ENCODE measurements at places on chromosomes 11 and 22.

- no peak for DNase-seq
These were observed 48.8 kb downstream of the NAT10 start for GRCh38 chr11:34154059-34154875.

GRCh38 chr11:92050305-92050704, 174.3 kb upstream of the FAT3 start:
- DNase-seq: no peak

- peak; percentile 60 for DNase-seq
These were observed 16.3 kb upstream of the CYP2R1 start for GRCh38 chr11:14908214-14908880.

- DNase-seq: no peak
These were observed 30.6 kb downstream of the GLB1L2 start for GRCh38 chr11:134362192-134362901.

DNA sequence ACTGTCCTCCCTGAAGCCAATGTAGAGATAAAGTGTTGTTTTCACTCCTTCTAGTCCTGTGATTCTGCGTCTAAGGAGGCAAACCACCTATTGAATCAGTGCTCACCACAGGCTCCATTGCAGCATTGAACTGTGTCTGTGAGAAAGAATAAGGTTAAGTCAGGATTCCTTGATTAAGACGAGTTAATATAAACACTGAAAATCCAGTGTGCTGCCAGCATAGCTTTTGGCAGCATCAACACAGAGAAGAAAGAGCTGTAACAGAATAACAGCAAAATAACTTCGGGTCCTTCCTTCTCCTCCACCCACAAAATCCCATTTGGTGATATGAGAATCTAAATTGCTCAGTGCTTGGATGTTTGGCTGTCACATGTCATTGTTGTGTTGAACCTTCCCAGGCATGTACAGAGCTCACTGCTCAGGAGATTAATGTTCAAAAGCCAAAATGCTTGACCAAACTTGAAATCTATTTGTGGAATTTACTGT, 185.2 kb upstream of the DDI1 start:
- DNase-seq: peak; percentile 29

DNA sequence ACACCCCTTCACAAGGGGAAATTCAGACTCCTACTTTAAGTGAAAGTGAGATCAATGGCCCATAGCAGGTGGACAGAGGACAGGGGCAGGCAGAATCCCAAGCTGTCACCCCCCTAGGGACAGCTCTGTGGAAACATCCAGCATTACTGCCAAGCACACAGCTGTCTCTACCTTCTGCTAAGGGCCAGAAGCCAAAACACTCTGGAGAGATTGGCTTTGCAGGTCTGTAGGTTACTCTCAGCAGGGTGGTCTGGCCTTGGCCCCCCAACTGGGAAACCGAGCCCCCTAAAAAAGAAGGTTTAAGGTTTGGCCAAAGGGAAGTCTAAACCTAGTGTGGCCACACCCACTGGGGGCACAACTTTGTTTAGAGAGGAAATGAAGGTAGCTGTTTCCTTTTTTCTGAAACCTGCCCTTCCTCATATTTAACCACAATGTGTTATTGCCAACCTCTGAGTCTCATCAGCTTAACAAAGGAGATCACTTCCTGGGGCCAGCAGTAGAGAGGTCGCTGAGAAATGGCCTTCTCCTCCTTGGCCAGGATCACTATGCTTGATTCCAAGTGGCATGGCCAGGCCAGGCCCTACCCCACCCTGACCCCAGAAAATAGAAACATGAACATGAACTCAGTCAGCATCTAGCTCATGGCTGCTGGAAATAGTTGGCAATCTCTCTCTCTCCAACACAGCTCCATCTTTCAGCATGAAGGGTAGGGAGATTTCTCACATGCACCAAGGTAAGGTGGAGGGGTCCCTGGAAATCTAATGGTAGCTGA, 25.9 kb upstream of the SCARF2 start:
- no peak for DNase-seq

GRCh38 chr22:16844529-16844928, 19.3 kb upstream of the XKR3 start:
- no peak for DNase-seq

- no peak for DNase-seq
These were observed 37.3 kb upstream of the ARL14EP start for GRCh38 chr11:30285416-30286121.

- DNase-seq: no peak
These were observed 229.6 kb downstream of the SWAP70 start for GRCh38 chr11:9893474-9893873.

DNA sequence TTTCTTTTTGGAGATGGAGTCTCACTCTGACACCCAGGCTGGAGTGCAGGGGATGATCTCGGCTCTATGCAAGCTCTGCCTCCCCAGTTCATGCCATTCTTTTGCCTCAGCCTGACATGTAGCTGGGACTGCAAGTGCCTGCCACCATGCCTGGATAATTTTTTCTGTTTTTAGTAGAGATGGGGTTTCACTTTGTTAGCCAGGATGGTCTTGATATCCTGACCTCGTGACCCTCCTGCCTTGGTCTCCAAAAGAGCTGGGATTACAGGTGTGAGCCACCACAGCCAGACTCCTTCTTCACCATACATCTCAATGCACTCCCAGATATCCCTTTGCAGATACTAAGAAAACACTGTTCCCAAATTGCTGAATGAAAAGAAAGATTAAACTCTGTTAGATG, 224.3 kb downstream of the OR4A5 start:
- no peak for DNase-seq

- no peak for DNase-seq
These were observed 78.3 kb upstream of the SHISAL1 start for GRCh38 chr22:44391015-44391414.

GRCh38 chr22:23681026-23681809, 9.6 kb upstream of the RGL4 start:
- no peak for DNase-seq

- no peak for DNase-seq
These were observed 3.0 kb downstream of the WNT11 start for GRCh38 chr11:76203131-76203925.

- peak; percentile 6 for DNase-seq
These were observed 116.4 kb downstream of the SLC17A6 start for GRCh38 chr11:22454461-22455090.

GRCh38 chr11:16871368-16871767, 132.9 kb downstream of the C11orf58 start:
- DNase-seq: peak; percentile 47

- no peak for DNase-seq
These were observed 59.3 kb downstream of the DGCR2 start for GRCh38 chr22:19062943-19063308.

DNA sequence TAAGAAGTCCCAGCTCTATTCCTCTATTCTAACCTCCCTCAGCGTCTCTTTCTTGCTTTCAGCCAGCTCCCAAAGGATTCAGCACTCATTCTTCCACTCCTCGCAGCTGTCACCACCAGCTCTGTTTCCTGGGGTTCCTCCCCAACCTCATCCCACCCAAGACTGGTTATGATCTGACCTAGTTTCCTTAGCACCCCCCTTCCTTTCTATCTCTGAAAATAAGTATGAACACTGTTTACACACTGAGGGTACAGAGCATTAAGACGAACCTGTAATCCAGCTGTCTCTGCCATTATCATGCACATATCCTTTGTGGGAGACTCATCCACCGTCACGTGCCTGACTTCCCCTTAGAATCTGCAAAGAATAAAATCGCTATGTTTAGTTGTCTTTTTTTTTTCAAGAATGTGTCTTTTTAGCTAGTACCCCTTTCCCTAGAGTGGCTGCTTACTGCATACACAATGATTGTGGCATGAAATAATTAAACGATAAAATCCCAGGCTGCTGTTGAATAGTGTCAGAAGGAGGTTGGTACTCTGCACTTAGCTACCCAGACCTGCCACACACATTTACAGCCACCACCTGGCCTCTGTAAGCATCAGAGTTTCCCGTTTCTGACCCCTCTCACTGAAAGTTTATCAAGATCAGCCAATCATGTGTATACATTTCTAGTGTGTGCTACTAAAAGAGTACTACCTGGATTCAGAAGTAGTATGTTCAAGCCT, 26.9 kb upstream of the CSTF3 start:
- DNase-seq: no peak

GRCh38 chr11:14422052-14422813, 63.2 kb upstream of the RRAS2 start:
- DNase-seq: peak; percentile 96

DNA sequence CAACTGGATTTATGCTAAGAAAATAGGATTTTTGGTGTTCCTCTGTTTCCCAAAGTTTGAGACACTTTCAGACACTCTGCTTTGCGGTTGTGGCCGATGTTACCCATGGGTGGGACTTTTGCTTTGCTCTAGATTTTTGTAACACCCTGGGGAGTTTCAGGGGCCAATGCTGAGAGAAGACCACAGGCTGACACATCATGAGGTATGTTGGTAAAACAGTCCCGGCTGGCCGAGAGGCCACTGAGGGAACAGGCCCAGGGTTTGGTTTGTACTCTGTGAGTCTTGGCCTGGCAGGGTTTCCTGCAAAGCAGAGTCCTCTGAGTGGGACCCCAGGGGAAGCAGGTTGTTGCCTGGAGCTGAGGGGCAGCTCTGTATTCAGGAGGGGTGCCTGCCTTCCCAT, 78.5 kb upstream of the PITPNB start:
- no peak for DNase-seq

DNA sequence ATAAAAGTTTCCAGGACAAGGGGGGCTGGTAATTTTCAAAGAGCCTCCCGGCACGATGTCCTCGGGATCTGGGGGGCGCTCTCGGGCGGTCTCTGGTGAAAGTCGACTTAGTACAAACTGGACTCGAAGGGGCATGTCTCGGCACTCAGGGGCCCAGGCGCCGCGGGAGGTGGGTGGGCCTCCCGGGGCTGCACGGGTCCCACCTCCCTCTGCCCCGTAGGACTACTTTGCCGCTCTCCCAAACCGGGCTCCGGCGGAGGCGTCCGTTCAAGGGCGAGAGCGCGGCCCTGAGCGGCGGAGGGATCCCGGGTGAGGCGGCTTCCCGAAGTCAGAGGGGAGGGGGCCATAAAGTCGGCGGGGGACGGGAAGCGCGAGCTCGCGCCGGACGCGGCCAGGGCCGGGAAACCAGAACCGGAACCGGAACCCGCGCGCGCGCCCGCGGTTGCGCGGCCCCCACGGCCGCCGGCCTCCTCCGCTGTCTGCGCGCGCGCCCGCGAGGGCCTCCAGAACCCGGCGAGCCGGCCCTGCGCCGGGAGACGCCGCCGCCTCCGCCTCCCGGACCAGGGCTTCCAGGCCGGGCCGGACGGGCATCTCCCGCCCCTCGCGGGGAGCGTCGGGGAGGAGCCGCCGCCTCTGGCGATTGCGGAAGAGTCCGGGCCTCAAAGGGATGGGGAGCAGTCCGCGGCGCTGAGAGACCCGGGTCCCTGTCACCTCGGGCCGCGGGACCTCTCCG, at the start of gene ARHGEF12:
TSS of gene ARHGEF12 (plus strand) at position 506 of the 733 bp plus-strand sequence. CDS start 831 bp downstream, outside the sequence.
- DNase-seq: peak; percentile 99

GRCh38 chr11:22624742-22625447, 728 bp downstream of the FANCF start:
- DNase-seq: peak; percentile 48

- no peak for DNase-seq
These were observed 64.6 kb upstream of the LMO1 start for GRCh38 chr11:8328231-8328794.

Measured in fibroblast of villous mesenchyme (primary cell).